ENCODE measurements at places on chromosomes 5 and 9.

GRCh38 chr5:79840084-79840990 lies 150.7 kb downstream of the CMYA5 start:
- no peak for DNase-seq

DNA sequence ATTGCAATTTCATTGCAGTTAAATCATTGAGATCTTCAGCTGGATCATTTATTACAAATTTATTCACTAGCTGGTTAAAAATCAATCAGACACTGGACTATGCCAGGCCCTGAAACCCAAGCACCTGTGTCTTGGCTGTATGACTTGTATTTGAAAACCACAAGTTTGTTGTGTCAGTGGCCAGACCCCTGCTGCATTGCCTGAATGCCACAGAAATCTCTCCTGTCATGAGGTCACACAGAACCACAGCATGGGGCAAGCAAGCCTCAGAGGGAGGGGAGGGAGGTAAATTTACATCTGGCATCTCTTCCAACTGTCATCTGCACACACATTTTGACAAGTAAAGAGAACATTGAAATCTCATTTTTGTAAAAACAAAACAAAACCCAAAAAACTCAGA lies 90.0 kb downstream of the ARRDC3 start:
- DNase-seq, result no peak

DNA sequence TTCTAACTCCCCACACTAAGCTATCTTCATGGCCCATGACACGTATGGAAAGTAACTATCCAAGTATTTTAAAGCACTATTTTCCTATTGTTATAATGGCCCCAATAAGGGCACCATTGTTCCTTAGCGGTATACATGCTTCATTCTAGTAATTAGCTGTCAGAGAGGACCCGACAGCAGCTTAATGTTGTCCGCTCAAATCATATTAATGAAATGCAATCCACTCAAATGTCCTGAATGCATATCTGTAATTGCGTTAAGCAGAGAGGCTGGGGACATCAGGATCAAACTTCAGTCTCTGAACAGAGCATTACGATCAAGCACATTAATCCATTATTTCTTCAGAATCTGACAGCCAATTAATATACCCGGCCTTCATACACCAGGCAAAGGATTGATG lies 139.7 kb downstream of the CRB2 start:
- DNase-seq, result no peak

DNA sequence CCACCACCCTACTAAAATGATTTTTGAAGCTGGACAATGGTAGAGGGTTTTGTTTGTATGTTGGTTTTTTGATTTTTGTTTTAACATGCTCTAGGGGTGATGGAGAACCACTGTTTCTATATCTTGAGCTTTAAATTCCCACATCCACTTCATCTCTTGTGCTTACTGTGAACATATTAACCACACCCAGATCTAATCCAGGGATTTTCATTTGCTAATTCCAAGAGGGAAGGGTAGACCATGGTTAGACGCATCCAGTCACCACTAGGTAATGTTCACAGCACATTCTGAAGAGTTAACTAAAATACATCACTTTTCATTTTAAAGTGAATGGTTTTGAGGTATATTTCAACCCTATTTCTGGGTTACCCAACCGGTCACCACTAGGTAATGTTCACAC lies 36.5 kb upstream of the IQGAP2 start:
- no peak for DNase-seq

All from iPS DF 6.9 (cell line).